ENCODE measurements at places on chromosomes 11 and 22.

DNA sequence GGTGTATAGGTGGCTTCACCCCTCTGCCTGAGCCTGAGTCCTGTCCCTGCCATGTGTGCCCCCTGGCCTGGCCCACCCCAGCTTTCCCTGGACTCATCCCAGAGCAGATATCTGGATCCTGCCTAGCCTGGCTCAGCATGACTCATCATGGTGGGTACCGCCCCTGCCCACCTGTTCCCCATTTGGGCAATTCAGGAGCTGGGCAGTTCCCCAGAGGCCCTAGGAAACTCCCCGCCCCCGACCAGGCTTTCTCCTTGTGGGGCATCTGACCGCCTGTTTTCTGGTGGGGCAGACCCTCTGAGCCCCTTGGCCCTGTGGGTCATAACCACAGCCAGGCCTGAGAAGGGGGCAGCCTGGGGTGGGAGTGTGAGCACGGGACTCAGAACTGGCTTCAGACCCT is 4.4 kb downstream of the TSPO start:
- DNase-seq, result no peak

DNA sequence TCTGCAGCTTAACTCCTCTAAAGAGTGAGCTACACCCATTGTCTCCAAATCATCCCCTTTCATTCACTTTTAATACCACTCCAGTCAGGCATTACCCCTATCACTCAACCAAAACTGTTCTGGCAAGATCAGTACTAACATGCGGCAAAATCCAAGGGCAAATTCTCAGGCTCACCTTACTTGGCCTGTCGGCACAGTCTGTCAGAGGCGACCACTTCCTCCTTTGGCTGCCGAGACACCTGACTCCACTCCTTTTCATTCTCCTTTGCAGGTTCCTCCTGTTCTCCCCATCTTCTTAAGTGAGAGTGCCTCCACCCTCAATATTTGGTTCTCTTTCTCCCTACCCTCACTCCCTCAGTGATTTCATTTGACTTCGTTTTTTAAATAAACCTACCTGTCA is 4.2 kb downstream of the C11orf91 start:
- no peak for DNase-seq

GRCh38 chr11:63614136-63614671 is at the start of gene PLAAT3:
PLAAT3 (minus strand) TSS chr11:63614433; CDS start chr11:63614014, 419 bp downstream.
- peak; percentile 17 for DNase-seq

- DNase-seq, result no peak
Measured at GRCh38 chr22:42920101-42920820, 63.2 kb upstream of the ARFGAP3 start.

GRCh38 chr11:44564670-44565210 is 723 bp upstream of the CD82 start:
- no peak for DNase-seq

GRCh38 chr11:120857508-120857907 is 166.4 kb upstream of the TBCEL start:
- no peak for DNase-seq

DNA sequence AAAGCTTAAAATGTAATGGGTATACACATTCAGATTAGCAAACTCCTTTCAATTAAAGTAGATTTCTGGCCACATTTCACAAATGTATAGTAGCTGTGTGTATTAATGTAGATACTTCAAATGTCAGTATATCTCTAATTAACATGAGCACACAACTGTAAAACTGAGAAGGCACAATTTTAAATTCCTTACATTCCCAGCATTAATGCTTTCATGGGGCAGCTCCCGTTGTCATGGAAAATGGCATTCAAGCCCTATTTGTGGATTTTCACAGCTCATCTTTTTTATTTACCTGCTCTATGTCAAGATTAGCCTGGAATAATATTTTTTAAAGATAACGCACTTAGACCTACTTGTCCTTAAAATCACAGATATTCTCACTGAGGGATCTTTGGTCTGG is 113.6 kb upstream of the SOX6 start:
- DNase-seq, result no peak

- DNase-seq, result no peak
Measured at GRCh38 chr11:57646799-57647303, 2.9 kb downstream of the YPEL4 start.
